ENCODE measurements at places on chromosomes 3 and 15.

DNA sequence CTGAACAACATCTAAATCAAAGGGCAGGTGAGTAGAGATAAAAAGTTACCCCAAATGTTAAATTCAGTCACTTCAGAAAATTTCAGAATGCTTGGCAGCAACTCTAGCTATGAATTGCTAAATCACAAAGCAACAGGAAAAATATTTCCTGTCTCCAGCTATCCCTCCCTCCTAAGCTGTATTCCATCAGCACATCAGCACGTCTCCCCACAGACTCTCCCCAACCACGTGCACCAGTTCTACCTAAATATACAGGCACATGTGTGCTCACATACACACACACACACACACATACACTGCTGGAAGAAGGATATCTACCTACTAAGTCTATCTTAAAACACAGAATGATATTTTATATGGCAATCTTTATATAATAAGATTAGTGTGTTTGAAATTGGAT lies 177.1 kb upstream of the ARHGEF26 start:
- DNase-seq, result no peak

- DNase-seq, result no peak
Observed at GRCh38 chr15:90412356-90413194, 24.5 kb downstream of the IQGAP1 start.

- DNase-seq, result no peak
Observed at GRCh38 chr15:57273402-57273801, 102.9 kb upstream of the CGNL1 start.

DNA sequence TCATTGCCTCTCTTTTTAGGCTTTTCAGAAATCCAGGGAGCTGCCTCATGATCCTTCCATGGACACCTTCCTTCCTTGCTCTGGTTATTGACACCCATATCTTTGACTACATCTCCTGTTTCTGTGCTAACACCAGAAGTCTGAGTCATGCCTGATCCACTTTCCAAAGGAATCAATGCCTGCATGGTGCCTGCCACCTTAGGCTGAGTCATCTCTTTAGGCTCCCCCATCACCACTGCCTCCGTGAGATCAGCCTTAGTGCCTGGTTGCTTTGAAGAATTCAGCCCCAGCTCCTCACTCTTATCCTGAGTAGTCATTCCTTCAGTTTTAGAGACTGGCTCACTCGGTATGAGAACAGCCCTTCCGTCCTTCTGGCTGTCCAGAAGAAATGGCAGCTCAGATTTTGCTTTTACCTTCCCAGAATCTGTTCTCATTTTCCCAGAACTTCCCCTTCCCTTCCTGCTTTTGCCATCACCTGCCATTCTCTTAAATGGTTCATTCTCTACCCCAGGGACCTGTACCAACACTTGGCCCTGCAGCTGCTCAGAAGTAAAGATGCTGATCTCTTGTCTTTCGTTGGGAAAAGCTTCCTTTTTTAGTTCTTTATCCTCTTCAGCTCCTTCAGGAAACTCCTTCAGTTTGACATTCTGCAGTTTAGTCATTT lies 105.3 kb downstream of the MAP4 start:
- no peak for DNase-seq

GRCh38 chr3:187722206-187722612 lies 19.9 kb upstream of the RTP2 start:
- DNase-seq, result no peak

DNA sequence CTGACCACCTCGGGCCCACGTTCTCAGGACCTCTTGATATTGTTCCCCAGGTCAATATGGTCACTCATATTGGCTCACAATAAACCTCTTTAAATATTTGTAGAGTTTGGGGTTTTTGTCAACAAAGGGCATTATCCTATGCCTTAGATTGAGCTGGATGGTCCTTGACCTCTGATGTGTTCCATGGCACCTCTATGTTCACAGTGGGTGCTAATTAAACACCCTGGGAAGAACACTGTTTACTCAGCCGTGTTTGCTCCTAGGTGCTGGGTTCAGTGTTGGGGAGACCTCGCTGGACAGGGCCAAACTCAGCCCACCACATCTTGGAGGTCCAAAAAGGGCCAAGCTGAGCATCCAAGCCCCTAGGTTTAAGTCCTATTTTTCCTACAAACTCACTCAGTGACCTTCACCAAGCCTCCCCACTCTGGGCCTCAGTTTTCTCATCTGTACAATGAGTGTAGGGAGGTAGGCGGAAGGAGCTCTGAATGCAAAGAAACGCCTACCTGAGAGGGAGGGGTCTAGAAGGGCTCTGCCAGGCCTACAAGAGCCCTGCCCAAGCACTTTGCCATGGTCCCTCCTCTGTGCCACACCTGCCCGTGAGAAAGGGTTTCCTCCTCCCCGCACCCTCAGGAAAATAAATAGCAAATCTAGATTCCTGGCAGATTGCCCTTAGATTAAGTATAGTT lies 7.2 kb downstream of the FAM174B start:
- no peak for DNase-seq

GRCh38 chr15:62873203-62873602 lies 169.3 kb upstream of the TPM1 start:
- DNase-seq, result no peak

DNA sequence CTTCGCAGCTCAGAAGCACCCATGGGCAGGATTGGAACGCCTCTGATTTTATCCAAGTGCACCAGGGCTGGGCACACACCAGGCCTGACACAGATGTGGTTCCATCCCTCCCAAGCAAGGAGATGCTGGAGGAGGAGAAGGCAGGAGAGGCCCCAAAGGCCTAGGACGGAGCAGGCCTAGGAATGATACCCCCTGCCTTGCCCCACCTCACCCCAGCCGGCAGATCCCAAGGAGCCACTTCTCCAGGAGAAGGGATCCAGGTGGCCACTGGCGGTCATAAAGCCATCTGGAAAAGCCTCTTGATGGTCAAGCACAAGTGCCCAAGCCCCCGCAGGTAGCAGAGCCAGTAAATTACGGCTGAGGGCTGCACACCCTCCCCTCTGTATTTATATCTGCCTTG lies 211.8 kb downstream of the TBC1D2B start:
- DNase-seq, result no peak

DNA sequence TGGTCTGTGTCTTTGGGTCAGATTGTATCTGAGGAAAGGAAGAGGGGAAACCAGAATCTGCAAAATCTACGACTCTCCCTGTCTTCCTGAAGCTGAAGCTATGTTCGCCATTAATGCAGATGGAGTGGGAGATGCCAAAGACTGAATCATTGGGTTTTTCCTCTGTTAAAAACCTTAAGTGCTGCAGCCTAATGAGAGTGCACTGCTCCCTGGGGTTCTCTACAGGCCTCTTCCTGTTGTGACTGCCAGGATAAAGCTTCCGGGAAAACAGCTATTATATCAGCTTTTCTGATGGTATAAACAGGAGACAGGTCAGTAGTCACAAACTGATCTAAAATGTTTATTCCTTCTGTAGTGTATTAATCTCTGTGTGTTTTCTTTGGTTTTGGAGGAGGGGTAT lies 24.0 kb downstream of the RMDN3 start:
- no peak for DNase-seq

GRCh38 chr3:145017959-145018358 lies 1046.3 kb downstream of the DIPK2A start:
- DNase-seq, result no peak

DNA sequence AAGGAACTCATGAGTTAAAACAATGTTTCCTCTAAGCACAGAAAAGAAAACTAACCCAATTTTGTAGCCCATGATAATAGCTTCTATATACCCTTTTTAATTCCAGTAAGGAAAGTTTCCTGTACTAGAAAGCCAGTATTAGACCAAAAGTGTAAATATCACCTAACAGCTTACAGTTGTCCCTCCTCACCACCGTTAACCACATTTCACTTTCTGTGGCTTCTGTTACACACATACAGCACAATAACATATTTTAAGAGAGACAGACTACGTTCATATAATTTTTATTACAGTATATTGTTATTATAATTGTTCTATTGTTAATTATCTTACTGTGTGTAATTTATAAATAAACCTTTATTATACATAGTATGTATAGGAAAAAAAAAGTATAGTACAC lies 74.1 kb downstream of the ZNF280D start:
- no peak for DNase-seq

- no peak for DNase-seq
Observed at GRCh38 chr3:72818092-72818773, 30.0 kb downstream of the SHQ1 start.

DNA sequence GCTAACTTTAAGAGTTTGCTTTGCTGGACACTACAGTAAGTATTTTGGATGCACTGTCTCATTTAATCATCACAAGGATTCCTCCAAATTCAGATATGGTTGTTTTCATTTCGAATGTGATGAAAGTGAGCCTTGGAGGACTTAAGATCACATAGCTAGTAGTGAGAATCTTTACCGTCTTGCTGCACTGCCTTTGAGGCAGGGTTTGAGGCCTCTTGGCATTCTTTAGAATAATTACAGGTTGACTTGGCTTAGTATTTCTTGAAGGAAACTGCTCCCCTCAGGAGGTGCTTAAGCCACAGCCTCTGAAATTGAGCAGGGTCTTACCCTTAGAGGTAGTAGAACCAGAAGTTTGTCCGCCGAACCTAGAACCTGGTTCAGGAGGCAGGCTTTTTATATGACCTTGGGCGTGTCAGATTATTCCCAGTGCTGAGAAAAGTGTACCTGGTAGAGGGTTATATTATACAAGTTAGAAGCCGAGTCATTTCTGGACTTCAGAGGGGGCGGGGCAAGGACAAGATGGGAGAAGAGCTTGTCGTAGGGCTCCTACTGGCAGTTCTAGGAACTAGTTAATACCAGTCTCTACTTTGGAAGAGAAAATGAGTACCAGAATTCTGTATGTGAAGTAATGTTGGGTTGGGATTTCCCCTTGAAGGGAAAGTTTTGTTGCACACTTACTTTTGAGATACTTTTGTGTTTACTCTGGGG lies 1.1 kb downstream of the TFG start:
- DNase-seq, result no peak

DNA sequence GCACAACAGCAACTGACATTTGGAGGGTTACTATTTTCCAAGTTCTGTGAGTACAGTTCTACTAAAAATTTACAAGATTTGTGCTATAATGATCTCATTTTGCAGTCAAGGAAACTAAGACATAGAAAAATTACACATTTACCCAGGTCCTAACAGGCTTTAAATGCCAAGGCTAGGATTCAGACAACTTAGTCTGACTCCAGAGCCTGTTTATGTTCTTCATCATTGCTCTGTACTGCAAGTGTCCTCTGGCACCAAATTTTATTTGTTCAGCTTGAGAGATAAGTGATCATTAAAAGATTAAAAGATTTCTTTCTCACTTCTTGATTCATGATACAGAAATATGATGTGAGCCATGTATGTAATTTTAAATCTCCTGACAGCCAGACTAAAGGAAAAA lies 290.8 kb downstream of the UBE2E2 start:
- DNase-seq, result no peak

GRCh38 chr3:125028657-125029056 lies 27.1 kb downstream of the HEG1 start:
- no peak for DNase-seq

DNA sequence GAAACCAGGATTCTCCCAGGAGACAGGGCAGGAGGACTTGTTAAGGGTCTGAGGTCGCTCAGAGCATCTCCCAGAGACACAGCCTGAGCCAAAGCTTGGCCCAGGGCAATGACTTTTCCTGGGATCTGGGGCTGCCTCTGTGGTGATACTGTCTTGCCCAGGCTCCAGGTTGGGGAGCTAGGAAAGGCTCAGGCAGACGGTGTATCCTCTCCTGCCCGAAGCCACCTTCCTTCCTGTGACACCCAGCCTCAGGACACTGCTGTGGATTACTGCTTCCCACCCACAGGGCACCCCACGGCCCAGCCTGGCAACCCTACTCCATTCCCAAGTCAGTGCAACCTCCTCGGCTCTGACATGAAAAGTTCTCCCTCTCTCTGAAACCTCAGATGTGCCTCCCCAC lies 31.9 kb downstream of the SCN5A start:
- DNase-seq, result no peak

- no peak for DNase-seq
Observed at GRCh38 chr15:91032919-91033803, 10.8 kb upstream of the VPS33B start.

DNA sequence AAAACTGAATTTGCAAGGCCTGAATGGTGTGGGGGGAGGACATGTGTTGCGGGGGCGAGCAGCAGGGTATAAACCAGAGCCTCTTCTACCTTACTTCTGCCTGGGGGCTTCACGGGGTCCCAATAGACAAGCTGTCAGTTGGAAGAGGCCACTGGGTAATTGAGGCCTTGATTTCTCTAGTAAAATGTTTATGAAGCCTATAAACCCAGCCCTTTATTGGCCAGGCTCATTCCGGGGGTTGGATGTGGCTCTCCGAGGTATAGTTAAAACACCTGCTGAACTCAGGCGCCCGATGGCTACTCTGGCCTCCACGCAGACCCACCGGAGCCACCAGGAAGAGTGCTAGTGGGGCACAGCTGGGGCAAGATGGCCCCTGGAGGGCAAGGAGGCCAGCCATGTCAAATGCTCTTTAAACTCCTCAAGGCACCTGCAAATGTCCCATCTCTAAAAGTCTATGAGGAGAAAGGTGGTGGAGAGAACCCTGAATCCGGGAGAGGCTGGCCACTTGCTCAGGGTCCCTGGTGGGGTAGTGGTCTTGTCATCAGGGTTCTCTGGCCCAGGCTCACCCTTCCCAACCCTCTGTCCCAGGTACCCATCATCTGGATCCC lies 34.3 kb downstream of the IGDCC3 start:
- no peak for DNase-seq

DNA sequence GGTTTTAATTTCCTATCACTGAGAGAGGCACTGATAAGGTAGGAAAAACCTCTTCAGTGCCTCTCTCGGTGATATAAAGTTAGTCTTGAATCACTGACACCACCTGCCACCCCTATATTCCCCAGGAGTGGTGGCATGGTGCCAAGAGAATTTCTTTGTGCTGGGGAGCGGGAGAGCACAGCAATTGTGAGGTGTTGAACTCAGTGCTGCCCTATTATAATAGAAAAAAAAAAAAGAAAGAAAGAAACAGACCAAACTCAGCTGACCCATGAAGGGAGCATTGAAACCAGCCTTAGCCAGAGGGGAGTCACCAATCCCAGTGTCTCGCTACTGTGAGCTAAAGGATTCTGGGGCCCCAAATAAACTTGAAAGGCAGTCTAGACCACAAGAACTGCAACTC lies 201.4 kb upstream of the STT3B start:
- DNase-seq, result no peak

GRCh38 chr3:137970914-137971831 lies 38.8 kb upstream of the CLDN18 start:
- no peak for DNase-seq

DNA sequence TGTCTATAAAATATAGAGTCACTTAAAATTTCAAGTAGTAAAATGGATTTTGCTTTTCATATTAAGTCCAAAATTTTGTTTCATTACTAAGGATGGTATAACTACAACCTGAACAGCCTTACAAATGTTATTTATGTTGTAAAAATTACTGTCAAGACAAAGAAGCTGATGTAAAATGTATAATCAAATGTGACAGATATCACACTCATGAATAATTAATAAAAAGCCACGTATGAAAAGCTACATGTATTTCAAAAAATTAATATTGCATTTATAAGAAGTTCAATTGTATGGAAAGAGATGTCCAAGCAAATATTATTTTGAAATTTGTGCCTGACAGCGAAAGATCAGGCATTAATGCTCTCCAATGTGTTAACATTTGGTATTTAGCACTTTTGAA lies 48.9 kb downstream of the KBTBD8 start:
- DNase-seq, result no peak
